Fibroblast of lung (primary cell): ENCODE measurements at places on chromosomes 4 and X. TPM values are rescaled to one million over a fixed set of nuclear protein-coding genes. Genes with fewer than 3 reads are reported as not detected.
A peak's percentile ranks its signal among the peaks of the same experiment; 100 is the strongest.

DNA sequence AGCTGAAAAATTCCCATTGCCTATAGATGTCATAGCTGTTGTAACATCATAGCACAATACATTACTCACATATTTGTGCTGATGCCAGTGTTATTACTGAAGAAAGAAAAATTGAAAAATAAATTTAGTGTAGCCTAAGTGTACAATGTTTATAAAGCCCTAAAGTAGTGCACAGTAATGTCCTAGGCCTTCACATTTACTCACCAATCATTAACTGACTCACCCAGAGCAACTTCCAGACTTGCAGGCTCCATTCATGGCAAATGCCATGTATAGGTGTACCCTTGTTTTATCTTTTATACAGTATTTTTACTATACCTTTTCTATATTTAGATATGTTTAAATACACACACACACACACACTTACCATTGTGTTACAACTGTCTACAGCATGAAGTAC, 265.4 kb upstream of the MAGEB18 start:
- peak; percentile 0 for DNase-seq

Gene FGFBP1
- not detected in 2 replicates for total RNA-seq

Gene SLIT2
- 12.6 and 21.1 TPM in 2 replicates for total RNA-seq

Gene SSX2B
- total RNA-seq: not detected in 2 replicates

DNA sequence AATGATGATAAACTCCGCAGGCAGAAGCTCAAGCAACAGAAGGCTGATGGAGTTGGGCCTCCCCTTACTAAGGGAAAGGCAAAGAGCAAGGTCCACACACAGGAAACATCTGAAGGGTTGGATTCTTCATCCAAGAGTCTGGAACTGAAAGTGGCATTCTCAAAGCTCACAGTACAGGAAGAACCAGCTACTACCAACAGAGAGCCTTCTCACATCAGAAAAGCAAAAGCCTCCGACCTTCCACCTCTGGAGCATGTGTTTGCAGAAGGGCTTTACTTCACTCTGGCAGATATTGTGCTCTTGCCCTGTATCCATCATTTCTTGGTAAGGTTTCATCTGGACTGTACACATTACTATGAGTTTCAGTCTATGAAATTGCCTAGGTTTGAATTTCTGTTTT, 10.6 kb downstream of the GSTCD start:
- DNase-seq: no peak

- no peak for DNase-seq
These were observed 16.8 kb upstream of the CLTRN start for GRCh38 chrX:15681433-15681832.

Gene SOWAHD
- 0.26 and 0.83 TPM in 2 replicates for total RNA-seq

Gene GPR78
- 0.33 and 1.0 TPM in 2 replicates for total RNA-seq

DNA sequence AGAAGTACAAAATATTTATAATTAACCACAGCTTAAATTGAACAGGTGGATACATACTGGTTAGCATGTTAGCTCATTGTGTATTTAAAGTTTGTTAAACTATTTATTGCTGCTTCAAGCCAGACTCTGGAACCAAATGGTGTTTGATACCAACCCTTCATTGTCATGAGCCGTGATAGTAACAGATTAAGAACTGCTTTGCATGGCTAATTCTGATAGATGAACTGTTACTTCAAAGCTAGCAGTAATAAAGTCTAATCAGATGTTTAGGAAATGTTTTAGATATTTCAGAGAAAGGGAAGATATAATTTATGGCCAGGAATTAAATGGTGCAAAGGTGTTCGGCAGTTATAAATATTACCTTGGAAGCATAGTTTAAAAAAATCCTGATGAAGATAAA, 676.1 kb upstream of the ATOH1 start:
- DNase-seq: no peak

GRCh38 chrX:107560980-107561379, 67.3 kb upstream of the PRPS1 start:
- DNase-seq: no peak

- no peak for DNase-seq
These were observed 25.5 kb downstream of the MMAA start for GRCh38 chr4:145644699-145645098.

DNA sequence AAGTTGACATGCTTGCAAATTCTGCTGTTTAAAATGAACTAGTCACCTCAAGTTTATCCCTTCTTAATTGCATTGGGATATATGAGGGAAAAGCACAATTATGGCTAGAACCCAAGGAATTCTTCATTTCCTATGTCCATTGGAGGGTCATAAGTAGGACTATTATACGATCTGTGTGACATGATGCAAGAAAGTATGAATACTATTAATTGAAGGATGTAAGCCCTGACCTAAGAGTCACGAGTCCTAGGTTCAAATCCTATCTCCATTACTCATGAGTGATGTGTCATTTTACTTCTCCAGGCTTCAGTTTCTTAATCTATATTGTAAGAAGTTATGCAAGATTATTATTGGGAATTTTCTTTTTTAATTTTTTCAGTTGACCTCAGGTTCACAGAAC, 542.9 kb upstream of the GRIA3 start:
- DNase-seq: no peak

Gene CLIC2
- total RNA-seq: 6.7 and 11.7 TPM in 2 replicates

- peak; percentile 32 for DNase-seq
These were observed 1.7 kb upstream of the TMEM271 start for GRCh38 chr4:577499-578450.

- DNase-seq: no peak
These were observed 970.8 kb upstream of the TENM3 start for GRCh38 chr4:181272422-181272821.

DNA sequence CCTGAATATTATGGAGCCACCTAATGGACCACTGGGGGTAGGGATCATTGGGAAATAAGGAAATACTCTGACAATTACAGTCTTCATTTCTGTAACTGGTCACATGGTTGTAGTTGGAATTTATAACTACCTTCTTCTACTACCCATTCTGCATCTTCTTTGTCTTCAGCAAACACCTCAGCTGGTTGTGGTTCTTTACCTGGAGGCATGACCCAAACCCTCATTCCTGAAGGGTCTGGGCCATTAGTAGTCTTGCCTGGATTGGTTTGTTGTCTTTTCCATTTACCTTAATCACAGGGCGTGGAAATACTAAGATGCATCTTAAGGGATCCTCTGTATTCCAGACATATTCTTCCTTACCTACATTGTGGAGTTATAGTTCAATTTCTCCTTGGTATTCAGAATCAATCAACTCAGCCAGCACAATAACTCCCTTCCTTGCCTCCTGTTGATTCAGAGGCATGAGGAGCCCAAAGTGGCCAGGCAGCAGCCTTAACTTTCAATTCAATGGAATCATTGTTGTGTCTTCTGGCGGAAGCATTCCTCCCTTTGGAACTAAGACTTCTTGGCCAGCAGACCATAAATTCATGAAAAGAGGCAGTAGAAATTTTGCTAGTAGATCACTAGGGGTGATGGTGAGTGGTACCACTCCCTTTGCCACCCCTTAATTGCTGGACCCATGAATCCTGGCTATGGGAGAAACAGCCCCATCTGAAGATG, 75.7 kb upstream of the RAP2C start:
- no peak for DNase-seq

GRCh38 chr4:26819026-26819425, 41.6 kb upstream of the STIM2 start:
- no peak for DNase-seq

Gene S100G
- total RNA-seq: not detected in 2 replicates

- no peak for DNase-seq
These were observed 88.6 kb upstream of the MAD2L1 start for GRCh38 chr4:120155287-120155686.

- no peak for DNase-seq
These were observed 884.5 kb upstream of the EPHA5 start for GRCh38 chr4:66554826-66555225.

DNA sequence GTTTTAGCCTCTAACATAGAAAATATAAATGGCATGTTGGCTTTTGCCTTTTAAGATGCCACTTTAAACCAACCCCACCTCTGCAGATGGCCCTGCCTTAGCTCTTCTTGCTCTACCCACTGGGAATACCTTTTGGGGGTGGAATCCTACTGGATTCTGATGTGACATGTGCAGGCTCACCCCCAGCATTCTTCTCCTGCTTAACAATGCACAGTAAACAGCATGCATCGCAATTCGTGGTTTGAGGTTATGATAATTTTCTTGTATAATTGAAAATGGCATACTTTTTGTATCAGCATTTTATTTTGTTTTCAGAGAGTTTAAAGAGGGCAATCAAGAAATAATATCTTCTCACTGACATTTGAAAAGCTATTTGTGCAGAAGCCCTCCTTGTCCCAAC, 167.9 kb downstream of the AREG start:
- no peak for DNase-seq

Gene TMEM150C
- total RNA-seq: 0.77 and 1.2 TPM in 2 replicates

- DNase-seq: no peak
These were observed 65.2 kb upstream of the TLR2 start for GRCh38 chr4:153618833-153619232.

GRCh38 chr4:142509881-142510280, 336.2 kb downstream of the INPP4B start:
- DNase-seq: no peak

Gene F9
- total RNA-seq: not detected in 2 replicates

GRCh38 chrX:114058988-114059418, 524.9 kb upstream of the HTR2C start:
- no peak for DNase-seq
